ENCODE measurements at places on chromosomes 3 and 15. TPM values are rescaled to one million over a fixed set of nuclear protein-coding genes. Genes with fewer than 3 reads are reported as not detected.

DNA sequence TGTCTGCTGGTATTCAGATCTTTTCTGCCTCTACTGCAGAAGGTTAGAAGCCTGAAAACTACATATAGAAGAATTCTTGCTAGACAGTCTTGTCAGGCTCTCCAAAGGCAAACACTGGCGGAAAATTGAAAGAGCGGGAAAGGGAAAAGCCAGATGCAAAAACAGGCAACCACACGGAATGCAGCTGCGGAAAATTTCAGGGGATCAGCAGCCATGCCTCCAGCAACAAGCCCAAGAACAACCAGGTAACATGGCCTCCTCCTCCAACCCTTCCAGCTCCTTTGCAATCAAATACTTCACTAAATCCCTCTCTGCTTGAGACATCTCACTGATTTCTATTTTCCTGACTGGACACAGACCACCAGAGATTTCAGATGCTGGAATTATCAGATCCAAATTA lies 9.6 kb downstream of the UBP1 start:
- no peaks in the 10 kb centered on the region for H3K27me3 ChIP-seq
- DNase-seq = no peak
- H3K4me3 ChIP-seq = no peak overlapping the region
- no peak overlapping the region for H3K27ac ChIP-seq

DNA sequence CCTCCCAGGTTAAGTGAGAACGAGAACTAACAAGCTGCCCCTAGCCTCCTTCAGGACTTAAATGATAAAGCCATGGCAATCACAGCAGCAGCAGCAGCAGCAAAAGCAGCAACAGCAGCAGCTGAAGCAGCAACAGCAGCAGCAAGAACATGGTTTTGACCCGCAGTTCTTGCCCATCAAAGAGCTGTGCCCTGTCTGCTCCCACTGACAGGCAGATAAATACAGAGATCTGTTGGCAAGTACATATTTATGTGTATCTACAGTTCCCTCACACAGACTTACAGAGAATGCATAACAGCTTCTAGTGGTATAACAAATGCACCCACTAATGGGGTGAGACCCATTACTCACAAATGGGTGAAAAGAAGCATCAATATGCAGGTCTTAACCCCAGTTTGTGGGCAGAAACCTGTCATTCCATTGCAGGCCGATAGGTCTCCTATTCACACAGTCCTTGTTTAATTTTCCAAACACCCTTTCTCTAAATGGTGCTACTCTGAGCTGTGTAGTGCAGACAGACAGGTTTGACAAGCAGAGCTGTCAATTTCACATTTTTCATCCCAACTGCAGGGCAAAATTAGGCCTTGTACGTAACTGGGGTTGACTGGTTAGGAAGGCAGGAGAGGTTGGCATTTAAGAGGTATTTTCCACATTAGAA lies 316.3 kb downstream of the TIGIT start:
- H3K4me3 ChIP-seq = no peak overlapping the region
- no peak for DNase-seq
- H3K4me1 ChIP-seq = no peaks in the 10 kb centered on the region
- H3K36me3 ChIP-seq = no peaks in the 10 kb centered on the region
- no peak overlapping the region for H3K27ac ChIP-seq

GRCh38 chr3:131526801-131527347 lies 24.1 kb upstream of the MRPL3 start:
- H3K27ac ChIP-seq = no peak overlapping the region
- H3K27me3 ChIP-seq = peaks cover 10% of the 10 kb centered on the region
- H3K36me3 ChIP-seq = no peaks in the 10 kb centered on the region
- H3K4me3 ChIP-seq = no peak overlapping the region
- H3K4me1 ChIP-seq = peaks cover 3% of the 10 kb centered on the region

DNA sequence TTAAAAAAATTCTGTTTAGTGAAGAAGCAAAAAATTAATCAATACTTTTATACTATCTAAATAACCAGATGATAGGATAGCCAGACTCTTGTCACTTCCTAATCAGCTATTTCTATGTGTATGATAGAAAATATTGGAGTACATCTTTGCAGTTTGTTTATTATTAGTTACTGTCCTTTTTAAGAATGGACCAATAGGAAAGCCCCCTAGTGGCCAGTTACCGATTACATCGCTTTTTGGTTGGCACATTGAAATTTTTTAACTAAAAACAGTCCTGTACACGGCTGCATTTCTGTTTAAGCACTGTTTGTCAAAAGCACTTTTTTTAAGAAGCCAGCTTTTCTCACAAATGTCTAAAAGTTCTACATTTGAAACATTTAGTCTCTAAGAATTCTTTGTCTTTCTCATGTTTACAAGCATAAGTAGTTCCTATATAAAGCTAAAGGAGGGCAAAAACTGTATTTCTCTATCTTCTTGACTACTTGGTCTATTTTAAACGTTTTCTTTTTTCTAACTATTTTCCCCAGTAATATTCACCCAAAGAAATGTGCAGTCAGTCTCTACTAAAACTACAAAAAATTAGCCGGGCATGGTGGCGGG lies 253.2 kb upstream of the LRTM1 start:
- no peaks in the 10 kb centered on the region for H3K36me3 ChIP-seq
- DNase-seq = peak; percentile 7
- no peaks in the 10 kb centered on the region for H3K4me1 ChIP-seq
- no peak overlapping the region for H3K4me3 ChIP-seq

- no peak overlapping the region for H3K27ac ChIP-seq
- no peaks in the 10 kb centered on the region for H3K27me3 ChIP-seq
- no peak for DNase-seq
Observed at GRCh38 chr15:48355377-48355776, 24.1 kb downstream of the DUT start.

DNA sequence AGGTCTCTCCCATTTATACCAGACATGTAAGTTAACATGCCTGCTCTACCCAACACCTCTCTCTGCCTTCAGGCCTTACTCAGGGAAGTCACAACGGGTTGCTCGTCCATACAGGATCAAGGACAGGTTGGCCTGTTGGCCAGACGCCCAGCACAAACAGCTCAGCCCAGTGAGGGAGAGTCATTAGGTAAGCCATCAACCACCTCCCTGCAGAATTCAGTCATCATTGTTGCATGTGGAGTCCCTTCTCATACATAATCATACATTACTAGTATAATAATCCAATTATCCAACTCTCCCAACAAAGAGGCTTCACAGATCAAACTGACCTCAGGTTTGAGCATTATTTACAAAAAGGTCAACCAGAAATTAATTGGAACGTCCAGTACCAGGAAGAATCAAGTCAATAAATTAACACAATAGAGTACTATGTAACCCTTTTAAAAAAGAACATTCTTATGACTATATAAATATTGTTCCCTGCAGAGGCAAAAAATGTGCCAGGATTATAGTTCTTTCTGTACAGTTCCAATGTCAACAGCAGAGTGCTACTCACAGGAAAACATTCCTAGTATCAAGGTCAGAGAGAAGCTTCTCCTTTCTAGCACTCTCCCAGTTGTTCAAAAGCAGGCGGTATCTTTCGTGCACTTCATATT lies 33.2 kb downstream of the HOMER2 start:
- DNase-seq = no peak
- H3K27me3 ChIP-seq = no peaks in the 10 kb centered on the region
- no peak overlapping the region for H3K27ac ChIP-seq
- no peak overlapping the region for H3K4me3 ChIP-seq

DNA sequence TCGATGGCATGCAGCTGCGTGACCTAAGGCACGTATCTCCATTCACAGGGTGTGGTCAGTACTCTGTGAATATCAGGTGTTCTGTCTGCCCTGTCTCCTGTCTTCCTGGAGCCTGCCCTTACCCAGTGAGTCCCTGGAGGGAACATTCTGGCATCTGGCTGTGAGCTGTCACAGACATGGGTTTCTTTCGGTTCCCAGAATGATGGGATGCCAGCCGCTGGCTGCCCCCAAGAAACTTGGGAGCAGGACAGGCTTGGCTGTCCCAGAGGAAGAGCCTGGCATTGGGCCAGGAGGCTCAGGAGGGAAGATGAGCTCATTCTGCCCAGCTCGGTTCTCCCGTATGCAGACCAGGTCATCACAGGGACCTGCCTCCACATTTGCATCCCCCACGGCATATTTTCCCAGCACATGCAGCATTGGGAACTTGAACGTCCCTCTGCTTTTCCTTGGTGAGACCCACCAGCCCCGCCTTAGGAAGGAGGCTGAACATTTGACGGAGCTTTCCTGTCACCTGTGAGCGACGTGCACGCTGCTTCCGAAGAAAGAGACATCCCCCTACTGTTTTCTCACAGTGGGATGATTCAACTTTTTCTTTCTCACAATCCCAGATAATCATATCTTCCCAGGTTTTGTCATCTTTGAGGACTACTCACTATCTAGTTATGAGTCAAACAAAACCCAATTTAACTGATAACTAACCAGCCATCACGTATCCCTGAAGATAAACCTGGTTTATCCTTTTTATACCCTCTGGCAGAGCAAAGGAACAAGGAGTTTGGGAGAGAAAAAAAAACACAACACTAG lies 22.0 kb upstream of the PGPEP1L start:
- no peak for DNase-seq
- H3K36me3 ChIP-seq = no peaks in the 10 kb centered on the region
- no peaks in the 10 kb centered on the region for H3K4me1 ChIP-seq
- no peak overlapping the region for H3K27ac ChIP-seq
- no peaks in the 10 kb centered on the region for H3K27me3 ChIP-seq

- H3K36me3 ChIP-seq = peaks cover 35% of the 10 kb centered on the region
- H3K4me3 ChIP-seq = no peak overlapping the region
- no peaks in the 10 kb centered on the region for H3K4me1 ChIP-seq
- H3K27ac ChIP-seq = no peak overlapping the region
- DNase-seq = no peak
Observed at GRCh38 chr15:76941636-76942035, 10.1 kb downstream of the RCN2 start.

DNA sequence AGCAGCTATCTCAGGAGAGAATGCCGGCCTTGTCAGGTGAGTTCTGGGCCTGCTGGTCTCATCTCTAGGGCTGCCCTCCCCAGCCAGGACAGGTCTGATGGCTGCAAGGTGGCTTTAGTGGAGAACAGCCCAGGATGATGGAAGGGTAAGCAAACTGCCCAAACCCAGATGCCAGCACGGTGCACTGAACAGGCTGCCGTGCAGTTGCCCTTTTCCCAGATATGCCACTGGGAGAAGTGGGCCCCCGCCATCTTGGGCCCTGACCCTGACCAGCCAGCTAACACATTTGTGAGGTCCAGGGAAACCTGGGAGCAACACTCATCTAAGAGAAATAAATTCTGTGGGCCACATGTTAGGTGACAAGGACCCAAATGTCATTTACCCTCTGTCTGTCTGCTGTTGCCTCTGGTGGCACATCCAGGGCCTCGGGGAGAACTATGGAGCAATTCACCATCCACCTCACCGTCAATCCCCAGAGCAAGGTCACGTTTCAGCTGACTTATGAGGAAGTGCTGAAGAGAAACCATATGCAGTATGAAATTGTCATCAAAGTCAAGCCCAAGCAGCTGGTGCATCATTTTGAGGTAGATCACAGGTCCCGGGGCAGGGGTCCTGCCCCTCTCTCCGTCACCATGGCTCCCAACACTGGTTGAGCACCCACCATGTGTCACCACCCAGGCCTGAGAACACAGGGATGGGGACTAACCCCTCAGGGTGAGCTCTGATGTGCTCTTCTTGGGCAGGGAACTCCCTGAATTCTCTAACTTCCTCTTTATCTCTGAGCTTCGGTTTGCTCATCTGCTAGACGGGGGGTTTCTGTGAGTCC lies 1.8 kb downstream of the ITIH1 start:
- no peak overlapping the region for H3K4me3 ChIP-seq
- H3K27ac ChIP-seq = peak overlapping the region; percentile 21
- no peak for DNase-seq

- H3K36me3 ChIP-seq = no peaks in the 10 kb centered on the region
- no peak overlapping the region for H3K27ac ChIP-seq
- H3K4me3 ChIP-seq = no peak overlapping the region
- H3K27me3 ChIP-seq = no peaks in the 10 kb centered on the region
- no peak for DNase-seq
Observed at GRCh38 chr3:41024031-41024836, 175.1 kb upstream of the CTNNB1 start.

- H3K36me3 ChIP-seq = no peaks in the 10 kb centered on the region
- no peak overlapping the region for H3K4me3 ChIP-seq
- DNase-seq = no peak
- H3K27ac ChIP-seq = no peak overlapping the region
Observed at GRCh38 chr3:189908646-189909045, 212.1 kb downstream of the P3H2 start.

- H3K36me3 ChIP-seq = no peaks in the 10 kb centered on the region
- no peaks in the 10 kb centered on the region for H3K27me3 ChIP-seq
- no peak overlapping the region for H3K27ac ChIP-seq
- H3K4me1 ChIP-seq = no peaks in the 10 kb centered on the region
- H3K4me3 ChIP-seq = no peak overlapping the region
Observed at GRCh38 chr3:16033889-16034687, 140.4 kb upstream of the GALNT15 start.

- no peaks in the 10 kb centered on the region for H3K27me3 ChIP-seq
- no peak for DNase-seq
- no peak overlapping the region for H3K27ac ChIP-seq
- H3K4me3 ChIP-seq = no peak overlapping the region
Observed at GRCh38 chr3:32321095-32321790, 70.4 kb upstream of the CMTM7 start.

DNA sequence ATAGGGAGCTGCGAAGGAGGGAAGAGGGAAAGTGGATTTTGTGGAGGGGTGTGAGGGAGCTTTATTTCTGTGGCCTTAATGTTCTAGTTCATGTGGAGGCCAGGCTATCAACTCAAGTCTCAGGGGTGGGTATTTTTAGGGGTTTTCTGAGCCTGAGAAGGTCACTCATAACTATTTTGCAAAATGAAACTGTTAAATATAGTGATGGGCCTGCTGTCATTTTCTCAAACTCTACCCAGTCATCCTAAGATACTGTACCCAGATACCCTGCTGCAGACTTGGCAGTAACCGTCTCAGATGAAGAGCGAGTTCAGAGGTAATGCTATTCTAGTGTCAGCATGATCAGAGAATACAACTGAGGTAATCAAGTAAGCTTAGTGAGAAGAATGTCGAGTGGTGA lies 545.0 kb upstream of the TBL1XR1 start:
- no peak for DNase-seq
- H3K27ac ChIP-seq = no peak overlapping the region
- H3K27me3 ChIP-seq = no peaks in the 10 kb centered on the region
- no peaks in the 10 kb centered on the region for H3K4me1 ChIP-seq
- no peaks in the 10 kb centered on the region for H3K36me3 ChIP-seq

ZPLD1 gene
- not detected for total RNA-seq

RTP3 gene
- not detected for total RNA-seq

Measured in natural killer cell (primary cell).